ENCODE measurements at places on chromosomes 6 and 20.
A peak's percentile ranks its signal among the peaks of the same experiment; 100 is the strongest.

- DNase-seq, result peak; percentile 32
Measured at GRCh38 chr6:41939848-41940758, 1.5 kb downstream of the CCND3 start.

DNA sequence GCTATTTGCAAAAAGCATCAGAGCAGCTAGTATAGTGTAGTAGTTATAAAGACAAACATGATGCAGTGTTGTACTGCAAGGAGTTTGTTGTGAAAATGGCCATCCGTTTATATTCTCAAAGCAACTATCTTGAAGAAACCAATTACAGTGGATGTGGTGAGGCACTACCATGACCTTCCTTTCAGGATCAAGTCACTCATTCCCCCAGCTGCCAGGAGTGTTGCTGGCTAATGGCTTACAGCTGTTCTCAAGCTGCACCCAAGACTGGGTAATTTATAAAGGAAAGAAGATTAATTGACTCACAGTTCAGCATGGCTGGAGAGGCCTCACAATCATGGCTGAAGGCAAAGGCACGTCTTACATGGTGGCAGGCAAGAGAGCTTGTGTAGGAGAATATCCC is 29.0 kb downstream of the ADGRF4 start:
- no peak for DNase-seq

DNA sequence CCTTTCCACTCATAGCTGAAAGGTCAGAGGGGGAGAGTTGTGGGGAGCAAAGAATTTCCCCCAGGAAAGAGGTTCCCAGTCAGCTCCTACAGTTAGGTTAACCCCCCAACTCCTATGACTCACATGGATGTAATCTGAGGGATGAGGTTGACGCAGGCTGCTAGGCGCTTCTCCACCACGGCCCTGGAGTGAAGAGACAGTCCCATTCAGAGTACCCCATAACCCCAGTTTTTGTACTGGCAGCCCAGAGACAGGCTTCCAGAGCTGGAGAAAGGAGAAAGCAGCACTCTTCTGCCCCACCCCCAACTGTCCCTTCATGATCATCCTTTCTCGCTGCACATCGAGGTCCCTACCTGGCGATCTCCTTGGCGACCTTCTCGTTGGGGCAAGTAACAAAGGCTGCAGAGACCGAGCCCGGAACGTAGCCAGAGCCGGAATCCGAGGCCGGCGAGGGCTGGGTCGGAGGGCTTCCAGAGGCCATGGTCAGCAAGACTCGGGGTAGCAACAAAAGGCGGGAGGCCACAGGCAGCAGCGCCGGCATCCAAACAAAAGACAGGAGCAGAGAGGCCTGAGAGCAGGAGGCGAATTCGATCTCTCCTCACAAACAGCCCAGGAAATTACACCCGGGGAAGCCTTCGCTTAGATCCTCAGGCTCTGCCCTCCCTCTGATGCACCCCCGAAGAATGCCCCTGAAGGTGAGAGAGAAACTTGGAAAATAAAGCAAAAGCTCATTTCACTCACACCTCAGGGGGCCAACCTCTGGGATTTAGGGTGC is 592 bp downstream of the CUTA start:
- no peak for DNase-seq

DNA sequence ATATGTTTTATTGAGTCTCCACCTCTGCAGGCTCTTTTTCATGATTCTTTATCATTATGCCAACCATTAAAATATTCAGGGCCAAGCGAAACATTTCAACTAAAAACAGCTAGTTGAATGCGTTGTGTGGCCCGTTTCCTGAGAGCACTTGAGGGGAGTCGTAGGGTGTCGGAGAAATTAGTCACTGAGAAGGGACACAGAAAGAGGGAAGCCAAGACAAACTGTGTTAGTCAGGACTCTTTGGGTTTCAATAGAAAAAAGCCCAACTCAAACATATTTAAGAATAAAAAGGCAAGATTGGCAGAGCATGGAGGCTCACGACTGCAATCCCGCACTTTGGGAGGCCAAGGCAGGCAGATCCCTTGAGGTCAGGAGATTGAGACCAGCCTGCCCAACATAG is 58.9 kb downstream of the MAFB start:
- DNase-seq, result no peak

- peak; percentile 64 for DNase-seq
Measured at GRCh38 chr20:18578581-18578980, 9.3 kb upstream of the DTD1 start.
